Diencephalon (tissue), 1 donor: ENCODE measurements at places on chromosomes 7 and 10. TPM values are rescaled to one million over a fixed set of nuclear protein-coding genes. Genes with fewer than 3 reads are reported as not detected.

GIMAP5 gene
- total RNA-seq = 3.7 TPM

OGA gene
- total RNA-seq = 314 TPM

TDRD1 gene
- 1.4 TPM for total RNA-seq

SPDYE18 gene
- total RNA-seq = not detected

HMX2 gene
- 0.92 TPM for total RNA-seq

ADCY1 gene
- 107 TPM for total RNA-seq

NXPH1 gene
- total RNA-seq = 94.6 TPM

LBX1 gene
- not detected for total RNA-seq

STMP1 gene
- total RNA-seq = 26.5 TPM

TMEM270 gene
- total RNA-seq = not detected

C10orf90 gene
- 1.2 TPM for total RNA-seq

C10orf120 gene
- not detected for total RNA-seq

GIMAP7 gene
- total RNA-seq = 3.7 TPM

GHRHR gene
- total RNA-seq = 2.8 TPM

PNLIPRP1 gene
- total RNA-seq = not detected

HDAC9 gene
- 68.3 TPM for total RNA-seq

GPRIN2 gene
- 31.8 TPM for total RNA-seq

ARHGAP21 gene
- total RNA-seq = 223 TPM

STK32C gene
- total RNA-seq = 22.4 TPM

ANXA8 gene
- total RNA-seq = not detected

SCRN1 gene
- 163 TPM for total RNA-seq

POLL gene
- total RNA-seq = 8.5 TPM

NAT16 gene
- 2.1 TPM for total RNA-seq

TRIM8 gene
- 50.1 TPM for total RNA-seq

RARRES2 gene
- 10.8 TPM for total RNA-seq
